Fibroblast of the aortic adventitia (primary cell): ENCODE measurements at places on chromosomes 7 and 10. TPM values are rescaled to one million over a fixed set of nuclear protein-coding genes. Genes with fewer than 3 reads are reported as not detected.
A peak's percentile ranks its signal among the peaks of the same experiment; 100 is the strongest.

- DNase-seq = peak; percentile 77
Observed at GRCh38 chr7:137130751-137131158, 212.8 kb downstream of the PTN start.

GRCh38 chr10:12957081-12957480 lies 44.4 kb downstream of the CCDC3 start:
- DNase-seq = no peak

GRCh38 chr10:101121654-101122031 lies 9.5 kb upstream of the TLX1 start:
- DNase-seq = no peak

DNA sequence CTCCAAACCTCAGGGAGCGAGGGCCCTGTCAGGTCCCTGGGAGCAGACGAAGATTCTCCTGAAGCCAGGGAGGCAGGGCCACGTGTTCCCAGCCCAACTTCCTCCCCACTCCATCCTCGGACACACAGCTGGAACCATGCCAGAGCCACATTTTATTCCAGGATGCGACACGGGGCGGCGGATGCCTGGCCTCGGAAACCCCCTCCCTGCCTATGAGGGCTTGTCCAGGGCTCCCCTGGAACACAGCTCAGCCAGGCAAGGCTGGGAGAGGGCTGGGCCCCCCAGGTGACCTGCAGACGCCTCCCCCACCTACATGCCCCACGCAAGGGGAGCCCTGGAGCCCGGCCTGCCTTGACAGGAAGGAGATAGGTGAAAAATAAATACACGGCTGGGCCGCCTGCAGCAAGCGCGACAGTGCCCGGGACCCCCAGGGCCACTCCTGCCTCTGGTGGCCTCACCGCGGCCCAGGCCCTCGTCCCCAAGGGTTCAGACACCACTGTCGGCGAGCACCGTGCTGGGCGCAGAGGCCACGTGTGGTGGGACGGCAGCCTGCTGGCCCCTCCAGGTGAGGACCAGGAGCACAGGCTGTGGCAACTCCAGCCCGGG lies 21.5 kb downstream of the GET4 start:
- DNase-seq = no peak

DNA sequence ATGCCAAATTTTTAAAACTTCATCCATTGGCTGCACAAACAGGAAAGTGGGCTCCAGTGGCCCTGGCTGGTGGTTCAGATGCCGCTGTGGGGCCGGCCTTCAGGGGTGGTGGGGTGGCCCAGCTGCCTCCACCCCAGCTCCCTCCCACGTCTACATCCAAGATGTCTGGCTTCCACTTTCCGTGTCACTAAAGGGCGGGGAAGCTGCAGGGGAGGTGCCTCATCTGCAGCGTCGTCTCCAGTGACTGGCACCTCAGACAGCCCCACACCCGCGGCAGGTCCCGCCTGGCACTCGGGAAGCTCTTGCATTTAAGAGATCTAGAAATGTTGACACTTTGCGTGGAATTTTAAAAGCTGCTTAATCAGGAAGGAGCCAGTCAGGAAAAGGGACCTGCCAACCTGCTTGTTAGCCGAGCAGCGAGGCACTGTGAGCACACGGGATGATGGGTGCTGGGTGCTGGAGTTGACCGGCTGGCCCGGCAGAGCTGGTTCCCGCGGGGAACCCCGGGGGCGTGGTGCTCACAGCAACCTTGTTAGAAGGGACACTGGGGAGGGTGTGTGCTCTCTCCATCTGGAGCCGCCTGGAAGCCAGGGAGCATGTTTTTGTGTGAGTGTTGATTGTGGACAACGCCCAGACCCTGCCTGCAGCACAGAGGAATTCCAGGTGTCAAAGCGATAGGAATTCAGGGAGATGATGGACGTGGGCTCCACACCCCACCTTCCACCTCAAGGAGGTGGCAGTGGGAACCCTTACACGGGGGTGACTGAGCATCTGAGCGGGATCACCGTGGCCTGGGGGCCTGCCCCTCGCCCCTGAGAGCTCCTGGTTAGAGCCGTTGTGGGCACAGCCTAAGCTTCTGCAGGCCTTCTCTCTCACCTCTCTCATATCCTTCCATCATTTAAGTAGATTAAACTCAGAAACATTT lies 320.5 kb downstream of the PTPRN2 start:
- no peak for DNase-seq

DNA sequence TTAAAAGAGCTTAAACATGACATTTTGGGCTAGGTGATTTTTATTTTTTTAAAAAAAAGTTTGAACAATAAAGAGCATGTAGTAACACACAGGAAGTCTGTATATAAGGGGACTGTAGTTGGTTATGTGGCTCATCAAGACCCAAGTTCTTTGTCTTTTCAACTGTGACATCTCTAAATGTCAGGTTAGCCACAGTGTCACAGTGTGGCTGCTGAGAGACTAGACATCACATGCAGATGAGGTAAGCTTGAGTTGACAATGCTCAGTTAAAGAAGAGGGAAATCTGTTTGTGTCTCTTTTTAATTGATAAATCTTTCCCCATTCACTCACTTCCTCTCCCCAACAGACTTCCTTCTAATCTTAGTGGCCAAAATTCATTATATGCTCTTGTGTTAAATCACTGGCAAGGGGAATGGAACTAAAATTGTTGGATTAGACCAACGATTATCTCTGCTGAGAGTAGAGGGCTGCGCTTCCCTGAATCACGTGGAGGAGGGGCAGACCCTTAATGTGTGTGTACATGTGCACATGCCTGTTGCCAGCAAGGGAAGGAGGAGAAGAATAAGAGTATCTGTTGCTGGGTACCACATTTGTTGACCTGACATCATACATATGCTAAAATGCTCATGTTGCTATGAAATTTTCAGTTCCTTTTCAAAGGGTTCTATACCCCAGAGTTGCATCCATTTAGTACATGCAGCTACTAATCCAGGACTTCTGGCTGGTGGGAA lies 78.3 kb downstream of the MMRN2 start:
- no peak for DNase-seq

- no peak for DNase-seq
Observed at GRCh38 chr7:52830801-52831200, 204.6 kb upstream of the POM121L12 start.

- no peak for DNase-seq
Observed at GRCh38 chr10:113368666-113369364, 184.0 kb upstream of the HABP2 start.

GRCh38 chr7:139774376-139774775 lies 3.4 kb downstream of the HIPK2 start:
- peak; percentile 75 for DNase-seq

- DNase-seq = no peak
Observed at GRCh38 chr7:102253066-102253972, 33.3 kb upstream of the SH2B2 start.

GRCh38 chr10:97307441-97307840 lies 11.6 kb upstream of the FRAT1 start:
- DNase-seq = no peak

- DNase-seq = no peak
Observed at GRCh38 chr10:129755158-129755591, 208.9 kb downstream of the EBF3 start.

DNA sequence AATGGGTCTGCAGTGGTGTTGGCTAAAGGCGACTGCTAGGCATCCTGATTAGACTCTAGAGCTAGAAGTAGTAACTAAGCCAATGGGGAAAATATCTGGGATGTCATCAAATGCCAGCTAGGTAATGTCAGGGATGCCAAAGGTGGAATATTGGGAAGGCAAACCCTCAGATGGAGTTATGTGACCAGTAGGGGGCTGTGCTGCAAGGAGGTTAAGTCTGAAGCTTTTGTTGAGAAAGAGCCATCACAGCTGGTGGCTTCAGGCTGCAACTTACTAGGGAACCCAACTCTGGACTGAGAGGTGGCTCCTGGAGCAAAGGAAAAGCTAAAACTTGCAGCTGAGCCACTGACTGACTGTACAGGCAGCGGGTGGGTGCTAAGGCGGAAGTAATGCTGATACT lies 576.9 kb upstream of the GHITM start:
- DNase-seq = no peak

GRCh38 chr7:66737667-66738066 lies 2.9 kb upstream of the RABGEF1 start:
- DNase-seq = no peak

- DNase-seq = no peak
Observed at GRCh38 chr7:40276061-40276460, 141.3 kb downstream of the SUGCT start.

DNA sequence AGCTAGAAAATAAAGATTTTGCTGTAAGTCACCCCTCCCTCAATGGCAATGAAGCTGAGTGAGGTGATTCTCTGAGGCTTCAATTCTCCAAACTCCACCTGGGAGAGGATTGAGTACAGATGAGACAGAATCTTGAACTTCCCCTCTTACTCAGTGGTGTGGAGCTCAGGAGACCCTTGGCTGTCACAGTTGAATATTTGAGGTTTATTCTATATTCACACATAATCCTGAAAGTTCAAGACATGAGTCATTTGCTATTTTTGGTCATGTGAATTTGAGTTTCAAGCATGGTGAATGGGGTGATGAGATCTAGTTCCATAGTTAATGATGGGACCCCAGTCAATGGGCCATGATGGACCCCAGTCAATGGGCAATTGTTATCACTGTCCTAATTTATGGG lies 13.9 kb upstream of the TECTB start:
- peak; percentile 35 for DNase-seq

- DNase-seq = no peak
Observed at GRCh38 chr10:30538086-30538485, 91.5 kb downstream of the LYZL2 start.

GRCh38 chr10:46033602-46034011 lies 3.2 kb upstream of the NCOA4 start:
- peak; percentile 83 for DNase-seq

DNA sequence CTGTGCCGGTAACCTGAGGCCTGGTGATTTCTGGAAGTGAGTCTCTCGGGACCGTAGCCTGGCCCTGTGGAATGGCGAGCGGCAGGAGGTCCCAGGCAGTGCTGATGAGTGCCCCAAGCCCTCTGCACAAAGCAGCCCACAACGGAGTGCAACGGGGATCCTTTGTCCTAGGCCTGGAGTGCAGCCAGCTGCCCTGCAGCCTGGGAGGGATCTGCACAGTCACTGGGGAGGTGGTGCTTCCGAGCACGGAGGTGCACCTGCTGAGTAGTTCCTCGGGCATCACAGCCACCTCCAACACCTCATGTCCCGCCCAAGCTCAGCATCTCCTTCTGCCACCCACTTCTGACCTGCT lies 162.8 kb upstream of the ZMIZ1 start:
- DNase-seq = no peak

DNA sequence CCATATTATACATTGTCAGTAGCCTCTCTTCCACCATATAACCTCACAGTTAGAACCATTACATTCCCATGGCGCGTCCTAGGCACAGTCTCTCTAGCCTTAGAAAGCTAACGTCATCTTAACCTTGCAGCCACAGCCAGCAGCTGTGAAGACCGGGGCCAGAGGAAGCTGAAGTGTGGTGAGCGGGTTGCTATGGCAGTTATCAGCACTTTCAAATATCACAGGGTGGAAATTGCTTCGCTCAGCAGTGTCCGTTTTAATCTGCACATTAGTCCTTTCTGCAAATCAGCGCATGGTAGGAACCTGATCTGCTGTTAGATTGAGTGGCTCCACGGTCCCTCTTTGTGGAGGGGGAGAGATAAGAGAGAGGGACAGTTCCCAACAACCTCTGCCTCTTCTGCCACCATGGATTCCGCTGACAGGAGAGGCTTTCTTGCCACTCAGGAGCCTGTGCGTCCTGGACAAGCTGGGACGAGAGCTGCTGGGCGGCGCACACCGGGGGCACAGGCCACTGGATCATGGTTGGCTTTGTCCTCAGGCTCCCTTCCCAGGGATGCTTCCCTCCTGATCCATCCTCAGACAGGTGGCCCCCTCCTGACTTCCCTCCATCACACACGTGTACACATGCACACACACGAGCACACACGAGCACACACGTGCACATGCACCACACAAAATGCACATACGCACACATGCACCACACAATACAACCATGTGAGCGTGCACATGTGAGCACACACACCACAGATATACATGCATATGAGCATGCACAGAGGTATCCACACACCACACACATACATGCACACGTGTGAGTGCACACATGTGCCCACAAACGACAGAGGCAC lies 93.8 kb downstream of the WDR37 start:
- no peak for DNase-seq

- DNase-seq = no peak
Observed at GRCh38 chr10:51892965-51893658, 193.7 kb upstream of the CSTF2T start.

GRCh38 chr10:3020311-3020710 lies 47.0 kb upstream of the PFKP start:
- no peak for DNase-seq

- DNase-seq = no peak
Observed at GRCh38 chr10:49240946-49241345, 52.8 kb upstream of the TMEM273 start.

DNA sequence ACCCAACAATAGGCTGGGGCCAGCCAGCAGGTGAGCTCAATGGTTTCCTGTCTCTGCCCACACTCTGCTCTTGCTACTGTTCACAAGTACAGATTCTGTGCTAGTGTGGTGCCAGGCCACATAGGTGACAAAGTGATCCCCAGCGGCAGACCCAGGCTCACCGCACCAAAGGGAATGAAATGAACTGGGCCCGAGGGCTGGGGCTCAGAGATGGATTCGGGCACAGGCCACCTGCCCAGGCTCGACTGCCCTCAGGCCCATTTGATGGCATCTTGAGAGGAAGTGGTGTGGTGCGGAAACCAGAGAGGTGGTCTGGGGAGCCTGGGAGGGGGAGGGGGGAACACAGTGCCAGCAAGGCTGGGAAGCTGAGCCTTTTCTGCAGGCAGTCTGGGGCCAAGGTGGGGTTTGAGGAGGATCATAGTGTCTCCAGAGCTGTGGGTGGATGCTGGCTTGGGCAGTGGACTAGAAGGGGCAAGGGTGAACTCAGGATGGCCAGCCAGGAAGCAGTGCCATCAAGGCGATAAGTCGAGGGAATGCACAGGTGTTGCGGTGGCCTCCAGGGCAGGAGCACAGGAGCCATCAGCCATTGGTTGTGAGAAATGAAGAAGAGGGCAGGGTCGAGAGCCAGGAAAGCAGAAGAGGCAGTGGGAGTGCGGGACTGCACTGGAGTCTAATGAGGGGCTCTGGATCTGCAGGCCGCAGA lies 85.2 kb downstream of the ARHGAP22 start:
- DNase-seq = no peak

DNA sequence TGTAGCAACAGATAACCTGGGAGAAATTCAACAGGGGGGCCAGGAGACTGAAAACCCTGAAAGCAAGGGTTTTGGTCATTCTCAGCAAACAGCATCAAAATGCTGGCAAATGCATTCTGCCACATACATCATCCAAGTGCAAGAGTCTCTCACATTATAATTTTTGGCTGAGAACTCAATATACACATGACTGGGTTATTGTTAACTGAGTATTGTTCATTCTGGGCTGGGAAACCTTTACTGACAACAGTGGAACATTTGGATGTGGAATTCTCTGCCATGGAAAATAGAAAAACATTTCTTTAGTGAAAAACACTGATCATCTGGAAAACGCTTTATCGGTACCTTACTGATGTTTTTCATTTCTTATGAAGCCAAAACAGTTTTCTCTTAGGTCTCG lies 73.1 kb upstream of the MET start:
- peak; percentile 40 for DNase-seq

The NRG3 gene
- total RNA-seq = not detected in 2 replicates

The AFAP1L2 gene
- 0.18 TPM in 1 of 2 replicates, not detected in the other for total RNA-seq

The RASA4B gene
- 4.6 TPM in 2 replicates for total RNA-seq

The CRCP gene
- 36.1 and 46.8 TPM in 2 replicates for total RNA-seq

The CPXM2 gene
- 31.6 and 64.0 TPM in 2 replicates for total RNA-seq

The TMEM140 gene
- 9.7 and 12.1 TPM in 2 replicates for total RNA-seq

The NODAL gene
- not detected in 2 replicates for total RNA-seq

The IFIT3 gene
- total RNA-seq = 23.1 and 88.3 TPM in 2 replicates

The VSTM4 gene
- 4.7 and 6.5 TPM in 2 replicates for total RNA-seq

The AKR1C4 gene
- total RNA-seq = not detected in 2 replicates

The UCMA gene
- not detected in 2 replicates for total RNA-seq

The NPSR1 gene
- not detected in 2 replicates for total RNA-seq

The EGR2 gene
- total RNA-seq = 0.90 TPM in 1 of 2 replicates, not detected in the other

The ADAMTS14 gene
- 2.0 and 5.3 TPM in 2 replicates for total RNA-seq

The TBXAS1 gene
- 2.4 and 2.6 TPM in 2 replicates for total RNA-seq
